Activated T-cell treated with anti-CD3 and anti-CD28 coated beads for 4 hours (primary cell): ENCODE measurements at places on chromosomes 4 and X.

- no peak for DNase-seq
These were observed 23.7 kb downstream of the BMP2K start for GRCh38 chr4:78799551-78800495.

DNA sequence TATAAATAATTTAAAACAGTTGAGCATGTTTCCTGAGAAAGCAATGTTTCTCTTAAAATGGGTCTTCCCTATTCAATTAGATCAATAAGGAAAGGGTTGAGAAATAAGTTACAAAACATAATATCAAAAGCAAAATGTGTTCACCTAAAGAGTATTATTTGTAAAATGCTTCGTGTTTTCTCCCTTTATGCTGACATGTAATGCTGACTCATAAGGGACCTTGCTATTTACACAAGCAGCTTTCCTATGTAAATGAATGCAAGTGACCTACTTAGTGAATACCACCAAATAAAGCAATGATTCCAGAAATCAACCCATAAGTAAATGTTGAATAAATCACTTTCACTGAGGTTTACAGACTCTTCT, 91.5 kb downstream of the ELOVL6 start:
- no peak for DNase-seq

- no peak for DNase-seq
These were observed 147.5 kb downstream of the TSPAN5 start for GRCh38 chr4:98510757-98511517.

DNA sequence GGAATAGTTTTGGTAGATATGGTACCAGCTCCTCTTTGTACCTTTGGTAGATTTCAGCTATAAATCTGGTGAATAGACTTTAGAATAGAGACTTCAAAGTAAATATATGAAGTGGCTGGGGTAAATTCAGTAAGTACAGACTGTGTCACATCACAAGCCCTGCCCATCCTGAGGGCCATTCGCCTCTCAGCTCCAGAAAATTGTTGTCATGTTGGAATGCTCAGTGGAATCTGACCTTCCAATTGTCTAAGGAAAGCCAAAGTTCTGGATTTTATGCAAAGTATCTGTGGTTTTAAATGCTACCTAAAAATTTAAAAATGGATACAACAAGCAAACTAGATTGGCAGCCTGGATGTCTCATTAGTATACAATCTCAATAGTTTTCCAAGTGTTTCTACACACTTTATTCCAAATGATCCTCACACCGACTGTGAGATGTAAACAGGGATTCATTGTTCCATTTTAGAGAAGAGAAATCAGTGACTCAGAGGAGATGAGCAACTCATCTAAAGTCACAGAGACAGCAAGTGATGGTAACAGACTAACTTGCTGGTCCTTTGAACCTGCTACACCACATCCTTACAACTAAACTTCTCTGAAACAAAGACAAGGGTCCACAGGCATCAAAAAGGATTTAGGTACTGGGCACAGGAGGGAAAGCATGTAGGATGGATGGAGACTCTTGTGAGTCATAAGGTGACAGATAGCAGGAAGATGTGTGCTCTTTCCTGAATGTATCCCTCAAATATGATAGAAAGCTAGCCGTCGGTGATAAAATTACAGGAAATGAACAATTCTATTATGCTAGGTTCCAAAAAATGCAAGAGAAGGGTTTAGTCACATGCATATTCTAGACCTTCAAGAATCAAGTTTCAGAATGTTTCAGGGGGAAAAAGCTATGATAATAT, 127.3 kb downstream of the ATP10D start:
- DNase-seq = no peak

DNA sequence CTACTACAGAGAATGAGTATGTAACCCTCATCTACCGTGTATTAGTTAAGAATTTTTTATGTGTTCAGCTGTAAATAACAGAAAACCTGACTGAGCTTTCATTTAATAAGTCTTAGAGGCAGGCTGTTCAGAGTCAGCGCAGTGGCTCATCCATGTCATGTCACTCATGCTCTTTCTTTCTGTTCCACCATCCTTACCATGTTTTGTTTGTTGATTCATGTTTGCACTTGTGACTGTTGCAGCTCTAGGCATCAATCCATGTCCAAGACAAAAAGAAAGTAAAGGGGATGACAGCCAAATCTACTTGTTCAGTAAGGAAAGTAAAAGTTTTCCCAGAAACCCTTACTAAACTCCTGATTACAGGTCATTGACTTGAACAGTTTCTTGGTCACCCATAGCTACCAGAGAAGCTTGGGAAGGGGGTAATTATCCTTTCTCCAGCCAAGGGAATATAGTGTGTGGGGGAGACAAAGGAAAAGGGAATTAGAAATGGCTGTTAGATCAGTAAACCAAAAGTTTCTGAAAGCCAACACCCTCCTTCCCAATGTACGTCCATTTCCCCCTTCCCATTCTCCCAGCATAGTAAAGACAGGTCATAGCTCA, 9.0 kb downstream of the ART3 start:
- no peak for DNase-seq

DNA sequence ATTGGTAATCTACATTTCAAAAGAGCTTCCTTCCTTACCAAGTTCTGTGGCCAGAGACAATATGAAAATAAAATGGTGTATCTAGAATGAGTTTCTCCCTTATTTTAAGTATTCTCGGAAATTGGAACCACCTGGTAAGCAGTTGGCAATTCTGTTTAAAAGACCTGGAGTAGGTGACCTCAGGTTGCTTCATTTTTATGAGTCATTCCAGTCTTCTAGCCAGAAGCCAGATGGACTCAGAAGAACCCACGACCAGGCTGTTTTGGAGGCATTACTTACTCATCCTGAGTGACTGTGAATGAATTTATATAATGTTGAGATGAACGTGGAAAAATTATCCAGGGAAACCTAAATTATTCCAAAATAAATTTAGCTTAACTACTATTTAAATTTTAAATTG, 9.1 kb downstream of the BMPR1B start:
- DNase-seq = no peak

DNA sequence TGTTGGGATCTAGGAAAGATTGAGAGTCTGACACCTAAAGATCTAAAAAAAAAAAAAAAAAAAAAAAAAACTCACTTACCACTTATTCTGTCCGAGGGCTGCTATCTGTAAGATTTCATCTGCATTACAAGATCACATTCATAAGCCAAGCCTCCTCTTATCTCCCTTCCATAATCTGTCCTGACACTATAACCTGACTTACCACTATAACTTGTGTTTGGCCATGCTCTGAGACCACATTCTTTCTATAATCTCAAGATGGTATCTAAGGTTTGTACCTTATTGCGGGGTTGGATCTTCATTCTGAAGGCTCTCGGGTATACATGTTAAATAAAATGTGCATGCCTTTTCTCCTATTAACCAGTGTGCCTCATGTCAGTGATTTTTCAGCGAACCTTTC, 144.4 kb downstream of the MAGEB17 start:
- DNase-seq = no peak

- DNase-seq = no peak
These were observed 36.5 kb downstream of the ACOX3 start for GRCh38 chr4:8403976-8404375.

- no peak for DNase-seq
These were observed 36.9 kb upstream of the CHIC1 start for GRCh38 chrX:73525928-73526690.

GRCh38 chrX:39442332-39442731, 641.1 kb downstream of the MID1IP1 start:
- DNase-seq = no peak
